ENCODE measurements at places on chromosomes 6 and 20.

GRCh38 chr20:50598074-50598473 is 87.9 kb downstream of the PTPN1 start:
- no peak for DNase-seq

- no peak for DNase-seq
Observed at GRCh38 chr6:121426686-121427085, 8.8 kb upstream of the GJA1 start.

- DNase-seq, result no peak
Observed at GRCh38 chr6:127446356-127446755, 12.8 kb downstream of the KIAA0408 start.

- DNase-seq, result no peak
Observed at GRCh38 chr6:15987569-15987968, 141.3 kb upstream of the MYLIP start.

DNA sequence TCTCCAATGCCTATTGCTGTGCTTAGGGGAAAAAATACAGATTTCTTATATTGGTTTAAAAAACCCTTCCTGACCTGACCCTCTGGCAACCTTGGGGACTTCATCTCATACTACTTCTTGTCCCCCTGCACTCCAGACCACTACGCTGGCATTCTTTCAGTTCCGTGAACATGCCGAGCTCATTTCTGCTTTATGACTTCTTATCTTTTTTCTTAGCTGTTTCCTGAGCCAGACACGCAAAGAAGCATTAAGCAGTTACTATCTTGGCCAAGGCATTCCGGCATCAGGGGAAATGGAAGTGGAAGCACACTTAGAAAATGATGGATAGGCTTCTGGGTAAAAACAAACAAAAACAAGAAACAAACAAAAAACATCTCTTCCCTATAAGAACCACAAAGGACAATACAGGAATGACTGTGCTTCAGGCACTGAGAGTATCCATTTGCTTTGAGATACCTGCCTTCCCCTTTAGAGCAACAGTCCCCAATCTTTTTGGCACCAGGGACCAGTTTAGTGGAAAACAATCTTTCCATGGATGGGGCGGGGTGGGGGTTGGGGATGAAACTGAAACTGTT is 4.4 kb upstream of the CCDC28A start:
- no peak for DNase-seq

- DNase-seq, result no peak
Observed at GRCh38 chr6:111761212-111761611, 112.0 kb downstream of the FYN start.

- no peak for DNase-seq
Observed at GRCh38 chr20:18541741-18542140, 25.5 kb upstream of the SMIM26 start.

- DNase-seq, result no peak
Observed at GRCh38 chr20:40279390-40279789, 409.6 kb downstream of the MAFB start.

DNA sequence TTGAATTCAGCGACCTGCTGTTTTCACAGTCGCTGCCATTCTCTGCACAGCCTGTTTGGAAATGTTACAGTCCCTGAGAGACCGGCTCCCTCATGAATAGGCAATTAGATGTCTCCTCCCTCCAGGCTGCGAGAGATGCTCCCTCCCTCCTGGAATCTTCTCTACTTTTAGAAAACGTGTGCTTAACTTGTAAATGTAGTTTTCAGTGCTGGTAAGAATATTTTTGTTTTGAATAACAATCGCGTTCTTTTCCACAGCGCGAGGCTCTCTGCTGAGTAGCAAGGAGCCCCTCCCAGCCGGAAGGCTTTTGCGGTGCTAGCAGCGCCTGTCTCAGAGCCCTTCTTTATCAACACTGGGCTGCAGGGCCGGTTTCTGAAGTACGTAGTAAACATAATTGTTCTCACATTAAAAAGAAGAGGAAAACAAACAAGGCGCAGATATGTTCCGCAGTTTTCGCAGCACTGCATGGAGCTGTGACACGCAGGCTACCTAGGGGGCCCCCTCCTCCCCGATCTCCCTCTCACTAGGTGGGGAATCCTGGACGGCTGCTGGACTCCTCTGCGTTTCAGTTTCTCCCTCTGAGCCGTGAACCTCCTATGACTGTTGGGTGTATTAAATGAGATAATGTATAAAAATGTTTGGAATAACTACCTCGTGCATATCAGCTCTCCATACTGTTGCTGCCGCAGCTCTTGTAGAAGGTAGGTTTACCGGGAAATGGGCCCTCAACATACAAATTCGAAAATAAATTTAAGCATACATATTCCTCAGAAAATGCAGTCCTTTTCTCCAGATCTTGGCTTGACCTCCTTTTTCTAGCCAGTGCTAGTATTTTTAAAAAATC is 79.0 kb upstream of the SPACA1 start:
- DNase-seq, result peak; percentile 23
